Non-pigmented ciliary epithelial cell (primary cell): ENCODE measurements at places on chromosomes 12 and 14.

DNA sequence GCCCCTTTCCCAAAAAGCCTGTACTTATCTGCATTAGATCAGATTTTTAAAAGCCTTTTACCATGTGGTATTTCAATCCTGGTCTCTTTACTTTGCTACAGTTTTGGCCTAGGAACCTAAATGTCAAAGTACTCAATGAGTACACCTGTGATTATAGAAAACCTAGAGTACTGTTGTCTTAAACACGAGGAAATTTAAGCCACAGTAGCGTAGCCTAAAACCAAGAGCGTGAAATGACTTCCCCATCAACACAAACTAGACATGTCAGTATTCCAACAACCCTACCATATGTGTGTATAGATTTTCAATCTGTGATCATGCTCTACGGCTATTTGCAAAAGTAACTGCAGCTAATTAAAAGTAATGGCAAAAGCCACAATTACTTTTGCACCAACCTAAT, 52.7 kb upstream of the OR5AU1 start:
- no peak for DNase-seq

DNA sequence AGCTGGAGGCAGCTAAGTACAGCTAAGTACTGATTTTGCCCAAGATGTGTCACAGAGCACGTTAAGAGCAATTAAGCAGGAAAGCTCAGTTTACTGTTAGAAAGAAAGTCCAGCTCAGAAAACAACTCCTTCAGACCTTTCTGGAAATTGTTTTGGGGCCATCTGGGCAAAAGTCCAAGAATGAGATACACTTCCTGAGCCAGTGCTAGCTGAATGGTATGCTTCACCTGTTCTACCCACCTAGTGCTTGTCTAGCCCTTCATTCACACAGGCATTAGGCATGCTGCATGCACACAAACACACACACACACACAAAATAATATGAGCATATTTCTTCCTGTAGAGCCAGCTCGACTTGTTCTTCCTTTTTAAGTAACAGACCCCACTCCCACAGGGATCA, 6.6 kb upstream of the IKZF4 start:
- no peak for DNase-seq

- DNase-seq: no peak
These were observed 64.1 kb downstream of the LRP6 start for GRCh38 chr12:12202747-12203146.

GRCh38 chr12:96047229-96048211, 12.1 kb upstream of the LTA4H start:
- no peak for DNase-seq

DNA sequence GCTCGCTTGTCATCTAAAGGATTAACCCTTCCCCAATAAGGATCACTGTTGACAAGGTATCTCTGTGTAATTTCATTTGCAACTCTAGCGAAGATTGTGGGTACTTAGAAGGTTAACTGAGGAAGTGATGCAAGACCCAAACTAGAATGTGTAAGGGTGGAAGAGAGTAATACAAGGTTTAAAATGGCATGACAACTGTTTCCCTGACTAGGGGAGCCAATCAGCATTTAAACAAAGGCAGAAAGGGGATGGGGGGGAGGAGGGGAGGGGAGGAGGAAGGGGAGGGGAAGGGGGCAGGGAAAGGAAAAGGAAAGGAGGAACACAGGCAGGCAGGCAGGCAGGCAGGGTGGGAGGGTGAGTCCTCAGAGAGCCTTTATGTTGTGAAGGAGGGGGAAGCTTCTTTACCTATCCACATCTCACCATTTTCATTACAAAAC, 31.1 kb downstream of the NRDE2 start:
- no peak for DNase-seq

DNA sequence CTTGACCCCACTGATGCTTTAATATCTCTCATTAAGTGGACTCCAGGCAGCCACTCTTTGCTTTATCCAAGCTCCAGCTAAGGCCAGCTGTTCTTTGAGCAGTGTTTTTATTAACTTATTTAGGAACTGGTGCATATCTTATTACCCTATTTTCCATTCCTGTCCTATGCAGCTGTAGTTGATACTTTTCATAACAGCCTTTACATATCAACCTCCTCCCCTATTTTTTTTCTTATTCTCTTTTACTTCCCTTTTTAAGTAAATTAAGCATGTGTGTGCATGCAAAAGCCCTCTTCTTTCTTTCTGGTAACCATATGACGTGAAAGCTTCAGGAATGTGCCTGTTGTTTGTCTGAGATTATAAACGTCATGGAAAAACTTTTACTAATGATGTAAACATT, 121.2 kb downstream of the PTPRQ start:
- DNase-seq: no peak

- no peak for DNase-seq
These were observed 13.7 kb downstream of the ARID2 start for GRCh38 chr12:45743247-45743646.
